ENCODE measurements at places on chromosomes 13 and 19.

DNA sequence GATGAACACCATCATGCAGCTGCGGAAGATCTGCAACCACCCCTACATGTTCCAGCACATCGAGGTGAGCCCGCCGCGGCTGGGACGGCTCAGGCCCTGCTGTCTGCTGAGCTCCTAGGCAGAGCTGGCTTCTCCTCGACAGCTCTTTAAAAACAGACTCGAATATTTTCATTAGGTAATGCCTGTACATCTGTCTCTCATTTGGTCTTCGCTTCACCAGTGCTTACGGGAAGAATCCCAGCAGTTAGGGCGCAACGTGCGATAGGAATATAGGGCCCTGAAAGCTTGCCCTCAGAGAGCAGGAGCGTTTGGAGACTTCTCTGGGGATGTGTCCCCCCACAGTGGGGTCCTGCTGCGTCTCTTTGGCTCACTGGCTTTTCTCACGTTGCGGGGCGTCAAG is 63.8 kb upstream of the LDLR start:
- H3K4me3 ChIP-seq = no peak overlapping the region
- H3K4me1 ChIP-seq = no peaks in the 10 kb centered on the region
- no peaks in the 10 kb centered on the region for H3K27me3 ChIP-seq
- H3K36me3 ChIP-seq = peaks cover 45% of the 10 kb centered on the region

- no peaks in the 10 kb centered on the region for H3K4me1 ChIP-seq
- no peak for DNase-seq
- H3K36me3 ChIP-seq = no peaks in the 10 kb centered on the region
- peaks cover 4% of the 10 kb centered on the region for H3K27me3 ChIP-seq
- H3K4me3 ChIP-seq = no peak overlapping the region
Observed at GRCh38 chr13:111912453-111912866, 154.5 kb upstream of the SOX1 start.

DNA sequence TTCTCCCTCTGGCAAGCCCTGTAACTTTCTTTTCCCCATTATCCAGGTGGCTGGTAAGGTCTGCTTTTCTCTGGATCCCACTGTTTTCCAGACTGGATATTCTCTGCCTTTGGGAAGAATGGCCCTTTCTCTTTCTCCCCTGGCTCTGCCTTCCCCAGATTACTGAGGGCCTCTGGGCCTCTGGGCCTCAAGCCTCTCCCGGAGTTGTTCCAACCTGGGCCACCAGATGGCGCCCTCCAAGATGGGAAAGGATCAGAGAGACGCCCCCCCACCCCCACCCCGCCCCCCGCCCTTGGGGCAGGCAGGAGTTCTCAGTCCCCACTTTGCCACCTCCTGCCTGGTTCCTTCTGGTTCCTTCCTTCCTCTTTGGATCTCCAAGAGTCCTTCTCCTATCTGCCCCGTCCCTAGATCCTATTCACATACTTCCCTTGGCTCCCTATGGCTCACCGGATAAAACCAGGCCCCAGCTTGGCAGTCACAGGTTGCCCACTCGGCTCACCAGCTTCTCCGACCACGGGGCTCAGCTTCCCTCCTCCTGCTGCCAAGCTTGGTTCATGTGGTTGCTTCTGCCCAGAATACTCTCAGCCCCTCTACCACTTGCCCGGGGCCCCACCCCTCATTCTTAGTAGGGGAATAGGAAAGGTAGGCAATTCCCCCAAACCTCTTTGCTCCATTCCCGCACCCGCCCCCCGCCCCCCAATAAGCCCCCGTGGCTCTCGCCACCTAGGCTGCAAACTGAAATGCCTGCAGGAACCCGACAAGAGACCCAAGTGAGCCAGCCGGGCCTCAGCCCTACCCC is 13.1 kb downstream of the EPS8L1 start:
- peaks cover 9% of the 10 kb centered on the region for H3K36me3 ChIP-seq
- H3K27ac ChIP-seq = no peak overlapping the region
- H3K4me1 ChIP-seq = peaks cover 4% of the 10 kb centered on the region
- H3K27me3 ChIP-seq = no peaks in the 10 kb centered on the region

DNA sequence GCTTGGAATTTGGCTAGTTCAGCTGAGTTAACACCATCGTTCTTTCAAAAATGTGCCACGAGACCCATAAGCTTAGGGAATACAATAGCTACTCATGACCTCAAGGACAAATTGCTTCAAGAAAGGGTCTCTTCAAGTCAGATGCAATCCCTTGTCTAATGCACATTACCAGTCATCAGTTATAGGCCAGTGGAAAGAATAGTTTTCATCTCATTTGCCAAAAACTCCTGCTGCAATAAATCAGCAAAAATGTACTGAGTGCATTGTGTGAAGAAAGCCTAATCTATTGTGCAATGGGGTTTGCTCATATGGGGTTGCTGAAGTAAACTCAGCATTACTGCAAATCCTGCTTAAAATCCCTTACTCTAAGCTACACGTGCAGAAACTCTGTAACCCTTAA is 208.3 kb upstream of the NBEA start:
- H3K36me3 ChIP-seq = no peaks in the 10 kb centered on the region
- no peak overlapping the region for H3K4me3 ChIP-seq
- no peak overlapping the region for H3K27ac ChIP-seq
- H3K4me1 ChIP-seq = no peaks in the 10 kb centered on the region
- H3K27me3 ChIP-seq = no peaks in the 10 kb centered on the region
- no peak for DNase-seq

- no peaks in the 10 kb centered on the region for H3K27me3 ChIP-seq
- H3K4me3 ChIP-seq = no peak overlapping the region
Observed at GRCh38 chr13:27446986-27447583, 3.3 kb downstream of the MTIF3 start.

DNA sequence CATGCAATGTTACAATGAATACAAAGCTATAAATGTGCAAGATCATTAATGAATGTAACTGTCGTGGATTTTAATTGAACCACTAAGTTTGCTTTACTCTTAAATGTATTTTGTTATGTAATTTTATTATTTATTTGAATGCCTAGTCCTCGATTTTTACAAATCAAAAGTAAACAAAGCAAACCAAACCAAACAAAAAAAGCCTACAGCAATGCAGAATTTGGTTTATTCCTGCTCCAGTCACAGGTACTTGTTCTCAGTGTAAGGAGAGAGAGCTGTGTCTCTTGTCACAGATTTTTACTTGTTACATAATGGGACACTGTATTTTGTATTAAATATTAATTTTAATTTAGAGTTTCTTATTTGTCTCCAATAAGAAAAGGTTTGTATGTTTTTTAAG is 584.3 kb upstream of the SLITRK6 start:
- no peak overlapping the region for H3K27ac ChIP-seq
- H3K4me3 ChIP-seq = no peak overlapping the region
- no peak for DNase-seq
- no peaks in the 10 kb centered on the region for H3K4me1 ChIP-seq
- no peaks in the 10 kb centered on the region for H3K27me3 ChIP-seq
- no peaks in the 10 kb centered on the region for H3K36me3 ChIP-seq

GRCh38 chr13:88436974-88437373 is 765.8 kb downstream of the SLITRK5 start:
- DNase-seq = no peak
- H3K4me1 ChIP-seq = no peaks in the 10 kb centered on the region
- no peaks in the 10 kb centered on the region for H3K27me3 ChIP-seq
- no peak overlapping the region for H3K4me3 ChIP-seq

- DNase-seq = no peak
- H3K27ac ChIP-seq = no peak overlapping the region
- H3K36me3 ChIP-seq = peaks cover 17% of the 10 kb centered on the region
Observed at GRCh38 chr19:42275103-42275502, 6.1 kb downstream of the CIC start.
